ENCODE measurements at places on chromosomes 3 and 15.

DNA sequence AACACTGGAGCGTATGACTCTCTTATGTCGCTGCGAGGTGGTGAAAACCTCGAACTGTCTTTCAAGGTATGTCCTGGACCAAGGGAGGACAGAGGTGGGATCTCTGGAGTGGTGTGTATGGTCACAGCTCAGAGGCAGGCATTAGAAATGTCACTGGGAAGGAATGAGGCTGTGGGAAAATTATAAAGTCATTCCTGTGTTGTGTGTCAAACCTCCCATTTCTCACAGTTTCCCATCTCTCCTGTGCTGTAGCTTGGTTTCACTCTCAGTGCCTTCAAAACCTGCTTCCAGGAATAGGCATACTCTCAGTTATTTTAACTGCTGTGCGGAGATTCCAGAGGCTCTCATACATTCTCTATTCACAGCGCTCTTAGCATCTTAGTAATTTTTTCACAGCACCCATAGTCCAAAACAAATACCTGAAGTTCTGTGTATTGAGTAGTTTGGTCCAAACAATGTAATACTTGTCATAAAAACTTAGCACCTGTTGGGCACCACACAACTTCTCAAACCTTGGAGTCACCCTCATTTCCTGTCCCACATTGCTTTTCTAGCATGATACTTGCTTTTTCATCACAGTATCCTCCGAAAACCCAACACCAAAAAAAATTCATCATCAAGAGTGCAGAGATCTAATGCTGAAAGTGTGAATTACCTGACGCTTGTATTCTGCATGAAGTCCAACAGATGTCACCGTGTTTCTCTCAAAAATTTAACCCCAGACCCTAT, 36.9 kb downstream of the GALNT15 start:
- H3K4me1 ChIP-seq = peaks cover 7% of the 10 kb centered on the region
- no peak overlapping the region for H3K4me3 ChIP-seq
- no peaks in the 10 kb centered on the region for H3K27me3 ChIP-seq
- no peak overlapping the region for H3K27ac ChIP-seq

DNA sequence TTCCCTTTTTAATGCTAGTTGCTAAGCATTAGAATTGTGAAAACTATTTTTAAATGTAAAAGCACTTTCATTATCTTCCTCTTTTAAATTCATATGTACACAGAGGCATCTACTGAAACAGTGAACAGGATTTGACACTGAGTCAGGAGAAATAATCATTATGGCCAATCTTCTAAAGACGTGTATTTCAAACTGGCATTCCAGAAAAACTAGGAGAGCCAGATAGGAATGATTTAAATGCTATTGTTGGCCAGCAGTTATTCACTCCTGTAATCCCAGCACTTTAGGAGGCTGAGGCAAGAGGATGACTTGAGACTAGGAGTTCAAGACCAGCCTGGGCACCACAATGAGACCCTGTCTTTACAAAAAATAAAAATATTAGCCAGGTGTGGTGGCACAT, 67.6 kb upstream of the RAP2B start:
- H3K4me3 ChIP-seq = no peak overlapping the region
- DNase-seq = no peak
- H3K36me3 ChIP-seq = no peaks in the 10 kb centered on the region
- peaks cover 21% of the 10 kb centered on the region for H3K4me1 ChIP-seq
- no peak overlapping the region for H3K27ac ChIP-seq
- H3K27me3 ChIP-seq = no peaks in the 10 kb centered on the region

- no peak for DNase-seq
- no peak overlapping the region for H3K4me3 ChIP-seq
- H3K27me3 ChIP-seq = peaks cover 11% of the 10 kb centered on the region
These were observed 8.3 kb upstream of the SPICE1 start for GRCh38 chr3:113523241-113523640.

DNA sequence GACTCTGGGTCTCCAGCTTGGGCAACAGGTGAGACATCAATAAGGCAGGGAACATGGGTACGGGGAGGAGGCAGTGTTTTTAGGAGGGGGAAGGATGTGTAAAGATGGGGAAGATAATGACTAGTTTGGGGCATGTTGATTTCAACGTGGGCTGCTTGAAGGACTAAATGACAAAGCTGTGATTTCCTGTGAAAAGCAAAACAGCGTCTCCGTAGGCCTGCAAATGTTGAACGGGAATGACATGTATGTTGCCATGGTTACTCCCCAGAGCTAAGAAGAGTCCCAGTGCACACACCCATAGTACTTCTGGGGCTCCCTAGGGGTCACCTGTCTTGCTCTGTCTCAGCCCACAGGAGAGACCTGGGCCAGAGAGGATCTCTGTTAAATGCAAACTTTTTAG, 71.3 kb upstream of the ETV5 start:
- H3K4me3 ChIP-seq = no peak overlapping the region
- DNase-seq = no peak
- peaks cover 8% of the 10 kb centered on the region for H3K4me1 ChIP-seq
- H3K27me3 ChIP-seq = no peaks in the 10 kb centered on the region
- no peaks in the 10 kb centered on the region for H3K36me3 ChIP-seq
- no peak overlapping the region for H3K27ac ChIP-seq

DNA sequence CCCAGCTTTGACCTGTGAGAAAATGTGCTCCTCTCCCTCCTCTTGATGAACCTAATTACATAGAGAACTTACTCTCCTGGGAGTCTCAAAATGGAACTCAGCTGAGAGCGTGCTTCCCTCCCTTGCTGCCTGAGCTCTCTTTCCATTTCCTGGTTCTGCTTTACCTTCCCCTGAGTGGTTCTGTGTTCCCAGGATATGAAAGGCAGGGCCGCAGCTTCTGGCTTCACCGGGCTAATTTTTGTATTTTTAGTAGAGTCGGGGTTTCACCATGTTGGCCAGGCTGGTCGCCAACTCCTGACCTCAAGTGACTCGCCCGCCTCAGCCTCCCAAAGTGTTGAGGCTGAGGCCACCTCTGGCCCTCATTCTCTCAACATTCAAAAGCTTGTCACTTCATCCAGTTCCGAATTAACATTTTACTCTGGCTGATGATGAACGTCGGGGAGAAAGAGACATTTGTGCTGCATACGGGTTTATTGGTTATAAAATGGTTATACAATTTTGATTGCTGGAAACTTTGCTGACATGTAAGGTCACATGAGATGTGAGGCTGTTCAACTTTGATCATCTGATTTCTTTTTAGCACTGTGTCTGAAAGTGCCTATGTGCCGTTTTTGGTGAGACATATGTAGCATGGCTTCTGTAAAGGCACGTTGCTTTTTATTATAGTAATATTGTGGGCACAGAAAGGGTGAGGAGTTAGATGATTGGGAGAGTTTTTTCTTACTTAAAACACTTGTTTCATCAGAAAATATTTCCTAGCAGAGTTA, 6.6 kb downstream of the PLS1 start:
- peaks cover 1% of the 10 kb centered on the region for H3K4me1 ChIP-seq
- H3K27ac ChIP-seq = no peak overlapping the region
- no peaks in the 10 kb centered on the region for H3K36me3 ChIP-seq
- H3K4me3 ChIP-seq = no peak overlapping the region
- no peaks in the 10 kb centered on the region for H3K27me3 ChIP-seq

DNA sequence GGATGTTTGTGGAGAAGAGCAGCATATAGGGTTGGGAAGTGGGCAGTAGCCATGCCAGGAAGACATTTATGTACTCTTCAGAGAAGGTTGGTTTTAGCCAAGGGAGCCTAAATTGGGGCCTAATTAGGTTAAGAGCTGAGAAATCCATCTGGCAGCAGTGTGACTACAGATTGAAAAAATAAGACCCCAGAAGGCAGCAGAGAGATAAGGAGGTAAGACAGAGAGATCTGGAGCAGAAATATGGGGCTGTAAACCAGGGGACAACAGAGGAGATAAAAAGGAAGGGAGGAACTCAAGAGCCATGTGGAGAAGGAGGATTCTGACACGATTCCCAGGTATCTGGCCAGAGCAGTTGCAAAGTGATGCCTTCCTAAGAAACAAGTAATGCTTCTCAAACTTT, 23.3 kb downstream of the LYSMD2 start:
- H3K4me3 ChIP-seq = no peak overlapping the region
- H3K27ac ChIP-seq = no peak overlapping the region
- peaks cover 2% of the 10 kb centered on the region for H3K4me1 ChIP-seq
- DNase-seq = no peak
- H3K36me3 ChIP-seq = no peaks in the 10 kb centered on the region
- no peaks in the 10 kb centered on the region for H3K27me3 ChIP-seq

GRCh38 chr3:44069276-44069675, 172.4 kb upstream of the TOPAZ1 start:
- DNase-seq = no peak
- H3K4me1 ChIP-seq = peaks cover 8% of the 10 kb centered on the region
- no peak overlapping the region for H3K27ac ChIP-seq
- peaks cover 20% of the 10 kb centered on the region for H3K27me3 ChIP-seq
- H3K36me3 ChIP-seq = no peaks in the 10 kb centered on the region
